ENCODE measurements at places on chromosomes 4 and X.

GRCh38 chr4:86603311-86603885 is 9.3 kb downstream of the PTPN13 start:
- no peak for DNase-seq

DNA sequence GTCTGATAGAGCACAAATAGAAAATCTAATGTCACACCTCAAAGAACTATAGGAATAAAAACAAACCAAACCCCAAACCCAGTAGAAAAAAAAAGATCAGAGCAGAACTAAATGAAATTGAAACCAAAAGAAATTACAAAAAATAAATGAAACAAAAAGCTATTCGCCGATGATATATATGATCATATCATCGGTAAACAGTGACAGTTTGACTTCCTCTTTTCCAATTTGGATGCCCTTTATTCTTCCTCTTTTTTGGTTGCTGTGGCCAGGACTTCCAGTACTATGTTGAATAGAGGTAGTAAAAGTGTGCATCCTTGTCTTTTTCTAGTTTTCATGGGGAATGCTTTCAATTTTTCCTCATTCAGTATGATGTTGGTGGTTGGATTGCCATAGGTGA is 215.3 kb upstream of the AR start:
- DNase-seq, result peak; percentile 17

DNA sequence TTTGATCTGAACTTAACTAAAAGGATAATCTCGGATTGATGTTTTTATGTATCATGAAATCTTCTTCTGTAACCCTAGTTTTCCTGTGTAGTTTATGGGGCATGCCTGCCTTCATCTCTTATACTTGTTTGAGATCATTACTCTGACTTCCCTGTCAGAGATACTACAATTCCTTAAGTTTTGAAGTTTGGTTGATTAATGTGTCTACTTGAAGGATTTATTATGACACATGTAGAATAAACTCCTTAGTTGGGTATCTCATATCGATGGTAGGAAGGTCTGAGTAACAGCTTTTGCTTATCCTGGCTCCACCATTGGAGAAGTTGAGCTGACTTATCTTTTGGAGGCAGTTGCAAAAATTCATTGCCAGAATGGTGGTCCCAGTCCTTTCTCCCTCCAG is 46.7 kb downstream of the WWC2 start:
- no peak for DNase-seq

- no peak for DNase-seq
Observed at GRCh38 chr4:110550260-110550659, 72.6 kb downstream of the PITX2 start.

GRCh38 chrX:8969378-8969777 is 64.5 kb downstream of the FAM9B start:
- DNase-seq, result no peak
